ENCODE measurements at places on chromosomes 5 and 9. TPM values are rescaled to one million over a fixed set of nuclear protein-coding genes. Genes with fewer than 3 reads are reported as not detected.

DNA sequence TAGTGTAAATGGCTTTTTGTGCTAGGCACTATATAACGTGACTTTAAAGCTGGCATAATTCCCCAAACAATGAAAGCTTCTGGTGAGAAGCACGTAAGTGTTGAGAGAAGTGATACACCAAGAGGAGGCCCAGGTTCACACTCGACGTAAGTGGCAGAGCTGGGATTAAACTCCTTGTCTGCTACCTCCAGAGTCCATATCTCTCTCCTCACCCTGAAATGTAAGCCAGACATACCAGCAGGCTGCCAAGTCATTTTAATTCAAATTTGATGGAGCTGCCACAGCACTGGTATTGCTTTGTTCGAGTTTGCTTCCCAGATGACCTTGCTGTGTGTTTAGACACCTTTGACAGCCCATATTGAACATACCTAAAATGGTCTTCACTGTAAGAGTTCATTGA, 319.7 kb downstream of the GLIS3 start:
- no peak for DNase-seq

- no peak for DNase-seq
Measured at GRCh38 chr9:131092548-131093440, 3.5 kb upstream of the AIF1L start.

The FOXI1 gene
- not detected for total RNA-seq

The WDR38 gene
- total RNA-seq: not detected

- DNase-seq: no peak
Measured at GRCh38 chr5:156698323-156698722, 151.8 kb upstream of the PPP1R2B start.

All from HepG2 (cell line).